Thoracic aorta (tissue), 2 donors: ENCODE measurements at places on chromosomes 1 and 21.

DNA sequence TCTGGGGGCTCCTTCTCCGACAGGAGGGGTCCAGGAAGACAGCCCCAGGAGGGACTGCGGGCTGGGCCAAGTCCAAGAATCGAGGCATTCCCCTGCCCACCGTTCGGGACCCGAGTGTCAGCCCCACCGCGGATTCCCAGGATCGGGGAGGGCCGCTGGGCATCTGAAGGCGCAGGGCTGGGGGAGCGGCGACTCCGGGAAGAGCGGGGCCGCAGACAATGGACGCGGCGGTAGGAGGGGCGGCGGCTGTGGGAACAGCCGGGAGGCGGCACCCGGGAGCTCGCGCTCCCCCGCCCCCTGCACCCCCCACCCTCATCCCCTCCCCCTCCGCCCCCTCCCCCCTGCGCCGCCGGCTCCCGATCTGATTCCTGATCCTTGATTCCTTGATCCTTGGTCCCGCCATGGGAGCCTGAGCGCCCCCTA is at the start of gene VANGL2:
Gene VANGL2, plus strand, starts transcription at position 342 of the 423 bp plus-strand sequence. CDS start 15,274 bp downstream, outside the sequence.
- no peak for DNase-seq

DNA sequence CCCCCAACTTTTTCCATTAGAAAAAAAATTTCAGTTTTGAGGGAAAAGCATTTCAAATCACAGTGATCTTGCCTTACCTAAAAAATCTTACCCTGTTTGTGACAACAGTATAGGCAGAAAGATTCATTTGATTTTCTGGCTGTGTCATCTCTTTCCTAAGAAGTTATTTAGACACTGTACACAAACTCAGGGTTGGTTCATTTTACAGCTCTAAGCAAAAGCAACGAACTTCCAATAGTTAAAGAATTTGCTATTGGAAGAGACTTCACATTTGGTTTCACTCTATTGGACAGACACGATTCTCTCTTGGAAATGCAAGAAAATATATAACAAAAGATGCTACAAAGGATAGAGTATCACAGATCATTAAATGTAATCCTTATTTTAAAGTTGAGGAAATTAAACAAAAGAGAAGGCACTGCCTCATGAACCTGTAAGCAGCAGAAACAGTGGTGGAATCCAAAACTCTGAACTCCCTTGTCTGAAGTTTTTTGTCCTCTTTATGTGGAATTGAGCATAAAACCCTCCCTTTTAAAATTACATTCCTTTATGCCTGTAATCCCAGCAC is 20.8 kb downstream of the EYA3 start:
- DNase-seq = no peak

GRCh38 chr1:115837740-115838421 is 3.0 kb downstream of the NHLH2 start:
- no peak for DNase-seq

- DNase-seq = no peak
These were observed 3.3 kb downstream of the CNST start for GRCh38 chr1:246569248-246570238.

GRCh38 chr1:219090607-219091006 is 83.1 kb upstream of the LYPLAL1 start:
- no peak for DNase-seq

GRCh38 chr1:222893255-222893654 is 78.4 kb downstream of the DISP1 start:
- DNase-seq = no peak

DNA sequence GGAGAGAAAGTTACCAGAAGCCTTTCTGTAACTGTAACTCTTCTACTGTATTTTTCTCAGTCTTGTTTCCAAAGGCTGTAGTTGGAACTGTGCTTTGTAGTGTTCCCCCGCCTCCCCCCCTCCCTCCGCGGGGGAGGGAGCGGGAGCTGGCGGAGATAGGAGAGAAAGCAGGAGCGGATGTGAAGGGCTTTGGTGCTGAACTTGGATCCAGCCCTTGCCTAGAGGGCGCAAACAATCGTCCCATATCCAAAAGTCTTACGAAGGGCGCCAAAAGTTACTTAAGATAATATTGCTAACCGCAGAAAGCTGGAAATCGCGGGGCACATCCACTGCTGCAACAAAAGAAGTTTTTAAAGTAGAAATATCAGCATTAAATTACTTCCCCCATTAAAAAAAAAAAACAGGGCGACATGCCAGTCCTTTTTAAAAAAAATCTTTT is 2.4 kb upstream of the NFIA start:
- DNase-seq = peak; percentile 52

DNA sequence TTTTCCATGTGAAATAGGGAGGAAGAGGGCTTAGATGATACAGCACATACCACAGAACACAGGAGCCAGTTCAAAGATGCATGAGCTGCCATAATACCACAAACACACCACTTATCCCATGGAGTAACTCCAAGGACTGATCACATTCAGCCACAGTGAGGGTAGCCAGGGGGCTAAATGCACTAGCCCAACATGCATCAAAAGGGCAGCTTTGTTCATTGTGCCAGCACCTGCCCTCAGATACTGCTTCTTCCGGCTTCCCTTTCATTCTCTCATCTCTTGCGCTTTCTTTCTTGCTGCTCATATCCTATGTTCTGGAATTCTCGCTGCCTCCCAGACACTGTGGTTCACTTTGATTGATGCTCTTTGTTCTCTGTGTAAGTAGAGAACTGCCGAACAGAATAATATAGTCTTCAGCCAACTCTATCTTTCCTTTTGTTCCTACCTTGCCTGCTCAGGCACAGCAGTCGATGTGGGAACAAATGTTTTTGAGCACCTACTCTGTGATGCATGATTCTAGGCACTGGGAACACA is 50.0 kb upstream of the SYT6 start:
- DNase-seq = no peak

- DNase-seq = no peak
These were observed 43.4 kb upstream of the LRRC8C start for GRCh38 chr1:89589515-89589914.

DNA sequence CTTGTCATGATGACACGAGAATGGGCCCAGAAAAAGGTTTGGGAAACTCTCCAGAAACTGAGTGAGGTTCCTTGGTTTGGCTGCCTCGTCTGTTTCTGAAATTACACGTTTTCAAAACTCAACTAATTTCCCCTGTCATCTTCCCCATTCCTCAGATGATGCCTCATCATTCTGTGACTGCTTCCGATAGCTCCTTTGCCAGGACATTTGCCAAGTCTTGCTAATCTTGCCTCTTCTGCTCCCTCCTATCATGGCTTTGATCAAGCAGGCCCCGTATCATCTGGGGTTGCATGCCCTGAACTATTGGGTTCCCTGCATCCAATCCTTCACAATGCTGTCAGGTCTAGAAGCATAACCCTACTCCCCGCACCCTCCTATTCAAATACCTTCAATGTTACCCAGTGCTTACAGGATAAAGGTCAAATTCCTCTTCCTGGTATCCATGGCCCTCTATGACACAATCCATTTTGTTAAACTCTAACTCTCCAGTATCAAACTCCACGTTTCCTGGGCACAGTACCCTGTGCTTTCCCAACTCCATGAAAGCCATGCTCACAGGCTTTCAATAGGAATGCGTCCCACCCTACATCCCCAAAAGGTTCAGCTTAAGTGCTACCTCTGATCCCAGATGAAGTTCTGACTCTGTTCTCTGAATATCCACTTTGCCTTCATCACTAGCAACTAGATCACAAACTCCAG is 22.2 kb upstream of the TMEM200B start:
- DNase-seq = no peak

- no peak for DNase-seq
These were observed 48.5 kb upstream of the PBX1 start for GRCh38 chr1:164510435-164510834.

DNA sequence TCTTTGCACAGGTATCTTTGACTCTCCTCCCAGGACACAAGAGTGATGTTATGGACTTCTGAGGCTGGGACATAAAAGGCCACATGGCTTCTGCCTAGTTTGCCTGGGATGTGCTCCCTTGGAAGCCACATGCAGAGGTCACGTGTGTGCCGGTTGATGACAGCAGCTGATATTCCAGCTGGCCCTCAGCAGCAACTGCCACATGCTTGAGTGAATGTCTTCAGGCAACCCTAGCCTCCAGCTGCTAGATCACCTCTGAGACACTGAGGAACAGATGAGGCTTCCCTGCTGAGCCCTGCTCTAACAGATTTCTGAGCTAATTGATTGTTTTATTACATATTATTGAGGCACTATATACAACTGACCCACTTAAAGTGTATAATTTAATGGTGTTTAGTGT is 11.6 kb upstream of the AKR7A3 start:
- DNase-seq = no peak

GRCh38 chr1:216691710-216692109 is 31.5 kb downstream of the ESRRG start:
- no peak for DNase-seq
